ENCODE measurements at places on chromosomes 1 and 21.

DNA sequence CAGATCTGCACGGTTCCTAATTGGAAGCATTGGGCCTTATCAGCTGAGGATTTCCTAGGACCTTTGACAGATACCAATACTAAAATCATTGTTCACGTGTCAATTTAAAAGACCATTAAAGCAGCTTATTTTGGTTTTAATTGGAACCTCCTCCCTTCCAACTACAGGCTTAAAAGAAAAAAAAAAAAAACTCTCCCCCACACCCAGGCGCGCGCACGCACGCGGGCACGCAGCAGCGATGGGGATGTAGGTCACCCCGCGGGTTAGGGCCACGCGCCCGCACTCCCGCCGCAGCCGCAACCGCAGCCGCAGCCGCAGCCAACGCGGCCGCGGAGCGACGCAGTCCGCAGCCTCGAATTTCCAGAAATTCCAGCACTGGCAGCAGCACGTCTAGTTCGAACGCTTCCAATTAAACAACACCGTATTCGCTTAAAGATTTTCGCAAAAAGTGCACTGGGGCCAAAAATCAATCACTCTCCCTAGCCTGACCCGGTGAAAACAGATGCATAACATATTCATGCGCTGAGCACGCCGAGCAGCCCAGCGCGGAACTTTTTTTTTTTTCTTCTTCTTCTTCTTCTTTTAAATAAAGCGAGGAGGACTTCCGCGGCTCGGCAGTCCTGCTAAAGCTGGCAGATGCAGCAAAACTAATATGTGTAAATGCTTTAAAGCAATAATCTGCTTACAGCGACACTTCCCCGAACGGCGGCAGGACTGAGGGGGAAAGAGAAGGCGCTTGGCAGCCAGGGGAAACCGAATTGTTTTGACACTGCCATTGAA lies 13.3 kb upstream of the BARHL2 start:
- DNase-seq, result peak; percentile 36

GRCh38 chr1:183694066-183694465 lies 41.0 kb upstream of the APOBEC4 start:
- no peak for DNase-seq

DNA sequence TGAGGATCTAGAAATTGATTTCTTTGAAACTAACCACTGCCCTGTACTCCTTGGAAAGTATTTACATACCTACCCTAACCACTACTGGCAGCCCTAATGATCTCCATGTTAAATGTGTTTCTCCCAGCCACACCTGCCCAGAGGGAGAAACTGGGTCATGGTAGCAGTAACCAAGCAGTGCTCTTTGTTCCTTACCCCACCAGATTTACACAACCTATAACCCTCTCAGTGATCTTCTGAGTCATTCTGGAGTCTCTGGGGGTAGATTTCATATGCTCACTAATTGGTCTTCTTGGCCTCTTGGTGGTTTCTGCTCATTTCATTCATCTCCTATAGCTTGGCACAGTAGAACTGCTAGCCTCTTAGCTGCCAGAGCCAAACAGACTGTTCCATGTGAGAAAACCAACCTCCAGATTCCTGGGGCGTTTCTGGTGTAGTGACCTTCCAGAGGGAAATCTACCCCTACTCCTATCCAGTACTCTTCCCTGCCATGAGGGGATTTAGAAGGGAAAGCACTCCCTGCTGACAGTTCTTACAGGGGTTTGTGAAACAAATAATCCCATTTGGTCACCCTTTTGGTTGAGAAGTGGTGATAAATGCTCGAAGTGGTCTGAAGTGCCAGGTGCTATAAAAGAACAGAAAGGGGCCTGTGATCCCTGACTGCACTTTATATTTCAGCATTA lies 36.2 kb upstream of the LRIG2 start:
- no peak for DNase-seq

- peak; percentile 28 for DNase-seq
These were observed 56.9 kb upstream of the NRIP1 start for GRCh38 chr21:15121655-15122120.

GRCh38 chr1:243264717-243265116 lies 8.9 kb downstream of the SDCCAG8 start:
- DNase-seq, result no peak

DNA sequence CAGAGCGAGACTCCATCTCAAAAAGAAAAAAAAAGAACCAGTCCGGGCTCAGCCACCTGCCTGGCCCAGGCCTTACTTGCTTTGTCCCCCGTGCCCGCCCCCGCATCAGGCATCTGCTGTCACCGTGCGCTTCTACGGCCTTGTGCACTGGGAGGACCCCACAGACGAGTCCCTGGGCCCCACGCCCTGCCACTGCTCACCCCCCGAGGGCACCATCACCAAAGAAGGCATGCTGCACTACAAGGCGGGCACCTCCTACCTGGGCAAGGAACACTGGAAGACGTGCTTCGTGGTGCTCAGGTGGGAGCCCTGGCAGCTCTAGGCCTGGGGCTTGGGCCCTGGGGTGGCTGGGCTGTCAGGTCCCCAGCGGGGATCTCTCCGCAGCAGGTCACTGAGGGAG lies 5.6 kb upstream of the SLC25A34 start:
- no peak for DNase-seq

DNA sequence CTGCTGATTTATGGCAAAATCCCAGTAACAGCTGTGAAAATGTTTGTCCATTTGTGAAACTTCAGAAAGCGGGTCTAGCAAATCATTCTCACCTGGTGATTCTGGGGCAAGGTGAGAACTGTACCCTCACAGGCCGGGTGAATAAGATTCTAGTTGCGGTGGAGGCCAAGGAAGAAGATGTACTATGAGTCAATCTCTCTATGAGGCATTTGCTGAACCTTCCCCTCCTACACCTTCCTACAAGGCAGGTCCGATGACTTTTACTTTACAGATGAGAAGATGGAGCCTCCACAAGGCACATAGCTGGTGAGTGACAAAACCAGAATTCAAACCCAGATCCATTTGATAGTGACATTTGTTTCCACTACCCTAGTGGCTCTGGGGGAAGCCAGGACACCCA lies 72.7 kb downstream of the BACH1 start:
- no peak for DNase-seq

- DNase-seq, result peak; percentile 77
These were observed 10.6 kb downstream of the PLXNA2 start for GRCh38 chr1:208233546-208233945.

DNA sequence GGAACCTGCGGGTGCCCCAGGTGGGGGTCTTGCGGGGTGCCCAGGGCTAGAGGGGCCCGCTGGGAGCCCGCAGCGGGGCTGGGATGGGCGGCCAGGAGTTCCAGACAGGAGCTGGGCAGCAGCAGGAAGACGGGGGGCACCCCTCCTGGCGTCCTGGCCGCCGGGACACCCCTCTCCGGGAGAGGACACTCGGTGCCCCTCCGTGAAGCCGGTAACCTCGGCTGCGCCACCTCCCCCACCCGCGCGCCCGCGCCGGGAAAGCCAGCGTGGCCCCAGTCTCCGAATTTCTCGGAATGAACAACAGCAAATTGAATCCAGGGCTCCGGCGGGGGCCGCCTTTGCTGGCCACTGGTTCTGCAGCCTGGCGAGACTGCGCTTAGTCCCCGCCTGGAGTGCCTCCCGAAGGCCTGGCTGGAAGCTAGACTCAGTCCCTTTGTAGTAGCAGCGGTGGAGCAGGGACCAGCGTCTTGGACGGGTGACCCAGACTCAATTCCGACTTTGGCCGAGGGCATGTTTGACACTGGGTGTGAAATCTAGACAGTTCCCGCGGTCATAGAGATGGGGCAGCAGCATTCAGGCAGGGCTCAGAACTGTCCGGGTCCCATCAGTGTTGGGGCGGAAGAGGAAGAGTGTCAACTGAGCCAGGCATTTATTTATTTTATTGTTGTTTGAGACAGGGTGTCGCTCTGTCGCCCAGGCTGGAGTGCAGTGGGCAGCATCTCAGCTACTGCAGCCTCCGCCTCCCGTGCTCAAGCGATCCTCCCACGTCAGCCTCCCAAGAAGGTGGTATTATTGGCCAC lies 773 bp downstream of the IFNGR2 start:
- DNase-seq, result peak; percentile 49

DNA sequence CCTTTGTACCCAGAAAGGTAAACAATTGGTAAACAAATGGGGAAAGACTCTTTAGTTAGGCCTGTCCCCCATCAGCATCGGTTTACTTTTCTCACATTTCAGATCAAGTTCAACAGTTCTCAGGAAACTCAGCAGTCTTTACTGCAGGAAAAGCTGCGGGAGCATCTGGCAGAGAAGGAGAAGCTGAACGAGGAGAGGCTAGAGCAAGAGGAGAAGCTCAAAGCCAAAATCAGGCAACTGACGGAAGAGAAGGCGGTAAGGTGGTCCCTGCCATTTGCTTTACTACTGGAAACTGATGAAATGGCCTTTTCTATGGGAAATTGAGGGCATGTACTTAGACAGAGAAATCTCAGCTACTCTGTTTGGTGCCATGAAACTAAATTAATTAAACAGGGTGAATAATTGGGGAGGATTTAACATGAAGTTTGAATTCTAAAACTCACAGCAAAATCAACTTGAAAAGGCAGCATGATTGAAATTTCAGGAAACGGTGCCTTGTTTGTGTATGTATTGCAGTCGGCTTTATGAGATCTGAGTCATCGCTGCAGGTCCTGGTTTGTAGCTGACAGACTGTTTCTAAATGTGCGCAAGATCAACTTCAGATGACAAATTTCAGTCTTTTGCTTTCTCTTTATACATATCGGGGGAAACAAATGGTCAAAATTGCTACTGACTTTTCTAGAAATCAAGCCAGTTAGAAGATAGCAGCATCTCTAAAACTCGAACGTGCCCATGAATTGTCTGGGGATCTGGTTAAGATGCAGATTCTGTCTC lies 67.9 kb upstream of the EFHD2 start:
- no peak for DNase-seq

- DNase-seq, result no peak
These were observed 805 bp downstream of the SIM2 start for GRCh38 chr21:36699546-36700294.

GRCh38 chr1:31755197-31755611 lies 8.9 kb downstream of the ADGRB2 start:
- DNase-seq, result no peak

DNA sequence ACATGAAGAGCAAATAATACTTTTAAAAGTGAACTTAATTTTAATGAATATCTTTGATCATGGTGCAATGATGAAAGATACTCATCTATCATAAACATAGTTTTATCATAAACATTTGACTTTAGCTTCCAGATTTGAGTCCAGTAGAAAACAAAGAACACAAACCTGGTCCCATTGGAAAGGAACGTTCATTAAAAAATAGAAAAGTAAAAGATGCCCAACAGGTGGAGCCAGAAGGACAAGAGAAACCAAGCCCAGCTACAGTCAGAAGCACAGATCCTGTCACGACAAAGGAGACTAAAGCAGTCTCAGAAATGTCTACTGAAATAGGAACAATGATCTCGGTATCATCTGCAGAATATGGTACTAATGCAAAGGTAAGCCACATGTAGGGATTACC lies 55.6 kb upstream of the MYOCOS start:
- DNase-seq, result no peak

GRCh38 chr1:93592551-93592949 lies 89.1 kb downstream of the BCAR3 start:
- DNase-seq, result no peak

DNA sequence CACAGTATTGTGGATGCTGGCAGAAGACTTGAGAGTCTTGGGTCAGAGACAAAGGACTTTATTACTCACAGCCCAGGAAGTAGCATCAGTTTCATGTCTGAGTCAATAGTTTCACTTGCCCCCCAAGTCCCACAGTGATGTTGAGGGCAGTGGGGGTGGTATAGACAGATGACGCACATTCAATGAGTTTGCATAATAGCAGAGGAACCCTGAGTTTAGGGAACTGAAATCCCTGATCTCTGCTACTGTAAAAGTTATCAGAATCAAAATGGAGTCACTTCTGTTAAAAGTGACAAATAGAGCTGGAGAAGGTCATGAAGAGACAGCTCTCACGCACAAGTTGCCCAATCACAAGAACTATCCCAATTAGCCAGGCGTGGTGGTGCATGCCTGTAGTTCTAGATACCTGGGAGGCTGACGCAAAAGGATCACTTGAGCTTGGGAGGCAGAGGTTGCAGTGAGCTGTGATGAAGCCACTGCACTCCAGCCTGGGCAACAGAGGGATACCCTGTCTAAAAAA lies 11.5 kb upstream of the HCRTR1 start:
- DNase-seq, result no peak

DNA sequence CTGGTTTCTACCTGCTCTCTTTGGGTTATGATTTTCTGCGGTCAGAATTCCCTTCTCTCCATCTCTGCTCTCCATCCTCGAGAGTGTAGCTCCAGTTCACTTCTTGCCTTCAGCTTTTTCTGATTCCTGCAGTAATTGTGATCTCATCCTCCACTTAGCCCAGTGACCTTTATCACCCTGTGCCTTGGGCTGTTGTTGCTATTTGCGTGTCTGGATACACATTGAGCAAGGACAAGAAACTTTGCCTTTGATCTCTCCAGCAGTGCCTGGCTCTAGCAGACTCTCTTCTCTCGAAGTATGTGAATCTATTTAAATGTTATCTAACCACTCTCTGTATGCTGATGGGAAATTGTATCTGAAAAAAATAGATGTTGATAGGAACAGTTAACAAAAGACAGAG lies 76.4 kb upstream of the MARK1 start:
- DNase-seq, result no peak

GRCh38 chr1:247884797-247885413 lies 10.5 kb upstream of the OR2W3 start:
- DNase-seq, result no peak

- no peak for DNase-seq
These were observed 28.6 kb upstream of the ZNF697 start for GRCh38 chr1:119676571-119677206.

- no peak for DNase-seq
These were observed 196.3 kb downstream of the SDCCAG8 start for GRCh38 chr1:243452092-243452491.

DNA sequence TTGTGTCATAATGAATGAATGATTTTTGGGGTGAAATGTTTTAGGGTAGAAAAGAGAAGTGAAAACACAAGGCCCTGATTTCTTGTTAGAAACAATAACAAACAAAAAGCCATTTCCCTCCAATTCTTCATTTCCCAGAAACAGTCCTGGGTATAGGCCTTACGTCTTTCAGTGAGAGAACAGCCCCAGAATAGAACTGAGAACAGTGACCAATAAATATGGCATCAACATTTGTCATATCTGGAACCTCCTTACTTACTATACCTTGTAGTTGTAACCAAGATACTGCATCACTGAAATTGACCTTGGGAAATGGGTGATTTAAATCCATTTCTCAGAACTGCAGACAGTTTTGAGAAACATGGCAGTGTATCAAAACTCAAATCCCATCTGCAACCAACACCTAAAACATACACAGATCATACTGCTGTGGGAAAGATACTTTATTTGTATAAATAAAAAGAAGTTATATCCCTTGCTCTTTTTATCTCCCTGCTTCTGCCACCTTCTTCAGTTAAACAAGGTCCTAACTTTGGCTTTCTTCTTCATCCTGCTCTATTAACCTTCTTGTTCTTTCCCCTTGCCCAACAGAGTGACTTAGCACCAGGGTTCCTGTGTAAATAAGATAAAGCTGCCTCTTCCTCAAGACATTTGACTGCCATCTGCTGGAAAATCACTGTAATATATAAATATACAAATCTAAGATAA lies 19.5 kb downstream of the XKR8 start:
- DNase-seq, result no peak

- DNase-seq, result no peak
These were observed 563.5 kb downstream of the LTN1 start for GRCh38 chr21:28429161-28429560.

- DNase-seq, result no peak
These were observed 1.1 kb downstream of the RGS16 start for GRCh38 chr1:182602935-182603645.

- peak; percentile 74 for DNase-seq
These were observed 116.6 kb upstream of the HIVEP3 start for GRCh38 chr1:42035205-42035829.

Data from H9 (cell line).